ENCODE measurements at places on chromosomes 1 and 21. TPM values are rescaled to one million over a fixed set of nuclear protein-coding genes. Genes with fewer than 3 reads are reported as not detected.

DNA sequence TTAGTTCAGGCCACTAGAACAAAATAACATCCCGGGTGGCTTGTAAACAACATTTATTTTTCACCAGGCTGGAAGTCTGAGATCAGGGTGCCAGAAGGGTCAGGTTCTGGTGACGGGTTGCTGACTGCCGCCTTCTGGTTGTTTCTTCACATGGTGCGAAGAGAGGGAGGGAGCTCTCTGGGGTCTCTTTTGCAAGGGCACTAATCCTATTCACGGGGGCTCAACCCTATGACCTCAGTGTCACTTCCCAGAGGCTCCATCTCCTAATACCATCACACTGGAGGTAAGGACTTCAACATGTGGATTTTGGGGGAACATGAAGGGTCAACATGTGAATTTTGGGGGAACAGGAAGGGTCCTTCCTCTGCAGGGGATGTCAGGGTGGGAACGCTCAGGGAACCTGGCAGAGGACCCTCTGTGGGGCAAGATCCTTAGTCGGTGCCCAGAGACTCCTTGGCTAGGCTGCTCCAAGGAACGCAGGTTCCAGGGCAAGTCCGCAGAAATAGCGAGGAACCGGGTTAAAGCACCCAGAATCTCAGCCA, 8.7 kb upstream of the C2CD2 start:
- H3K36me3 ChIP-seq: no peaks in the 10 kb centered on the region
- no peak overlapping the region for H3K4me3 ChIP-seq
- peaks cover 5% of the 10 kb centered on the region for H3K27me3 ChIP-seq
- no peak for DNase-seq

DNA sequence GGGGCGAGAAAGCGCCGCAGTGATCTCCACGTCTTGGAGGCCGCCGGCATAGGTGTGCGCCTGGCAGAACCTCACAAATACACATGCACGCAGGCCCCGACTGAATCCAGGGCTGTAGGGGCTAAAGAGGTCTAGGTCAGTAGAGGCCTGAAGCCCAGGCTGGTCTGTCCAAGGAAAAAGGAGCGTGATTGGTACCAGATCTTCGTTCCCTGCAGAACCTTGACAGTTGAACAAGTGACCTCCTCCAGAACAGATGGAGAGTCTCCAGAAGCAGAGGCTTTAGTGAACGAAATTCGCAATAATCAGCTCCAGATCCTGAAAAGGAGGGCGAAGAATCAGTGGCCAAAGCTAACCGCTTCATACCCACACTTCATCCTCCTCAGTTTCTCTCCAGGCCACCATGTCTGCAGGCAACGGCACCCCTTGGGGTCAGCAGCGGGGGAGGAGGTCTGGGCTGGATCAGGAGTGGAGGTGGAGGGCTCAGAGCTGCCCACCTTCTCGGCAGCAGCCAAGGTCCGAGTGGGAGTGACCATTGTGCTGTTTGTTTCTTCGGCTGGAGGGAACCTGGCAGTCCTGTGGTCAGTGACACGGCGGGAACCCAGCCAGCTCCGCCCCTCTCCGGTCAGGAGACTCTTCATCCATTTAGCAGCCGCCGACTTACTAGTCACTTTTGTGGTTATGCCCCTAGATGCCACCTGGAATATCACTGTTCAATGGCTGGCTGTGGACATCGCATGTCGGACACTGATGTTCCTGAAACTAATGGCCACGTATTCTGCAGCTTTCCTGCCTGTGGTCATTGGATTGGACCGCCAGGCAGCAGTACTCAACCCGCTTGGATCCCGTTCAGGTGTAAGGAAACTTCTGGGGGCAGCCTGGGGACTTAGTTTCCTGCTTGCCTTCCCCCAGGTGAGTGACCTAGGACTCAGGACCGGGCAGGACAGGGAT, 749 bp upstream of the PEX11B start:
- no peaks in the 10 kb centered on the region for H3K27me3 ChIP-seq
- peaks cover 4% of the 10 kb centered on the region for H3K4me1 ChIP-seq
- peak; percentile 36 for DNase-seq
- peak overlapping the region; percentile 94 for H3K27ac ChIP-seq

- peaks cover 33% of the 10 kb centered on the region for H3K27me3 ChIP-seq
- DNase-seq: no peak
- no peak overlapping the region for H3K27ac ChIP-seq
- no peak overlapping the region for H3K4me3 ChIP-seq
These were observed 1.6 kb downstream of the KCNJ9 start for GRCh38 chr1:160082926-160083325.

DNA sequence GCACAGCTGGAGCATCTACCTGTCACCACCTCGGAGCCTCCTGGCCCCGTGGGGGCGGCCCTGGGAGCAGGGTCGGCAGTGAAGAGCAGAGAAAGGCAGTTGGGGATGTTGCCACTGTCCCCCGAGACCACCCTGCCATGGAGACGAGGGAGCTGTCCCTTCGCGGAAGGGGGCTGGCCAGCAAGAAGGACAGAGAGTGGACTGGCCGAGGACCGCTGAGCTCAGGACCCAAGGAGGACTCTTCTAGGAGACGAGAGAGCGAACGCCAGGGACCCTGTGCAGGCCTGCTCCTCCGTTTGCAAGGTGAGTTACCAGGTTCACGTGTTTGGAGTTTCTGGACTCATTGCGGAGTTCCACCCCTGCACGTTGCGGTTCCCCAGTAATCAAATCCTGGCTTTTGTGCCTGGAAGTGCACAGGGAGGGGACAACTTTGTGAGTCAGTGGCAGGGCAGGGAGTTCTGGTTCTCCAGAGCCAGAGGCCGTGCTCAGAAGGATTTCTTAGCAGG, 5.6 kb upstream of the POFUT2 start:
- H3K4me3 ChIP-seq: no peak overlapping the region
- no peaks in the 10 kb centered on the region for H3K27me3 ChIP-seq
- peaks cover 3% of the 10 kb centered on the region for H3K36me3 ChIP-seq
- H3K4me1 ChIP-seq: peaks cover 36% of the 10 kb centered on the region

GRCh38 chr1:9654834-9655723, 3.5 kb downstream of the PIK3CD start:
- no peaks in the 10 kb centered on the region for H3K36me3 ChIP-seq
- peaks cover 29% of the 10 kb centered on the region for H3K27me3 ChIP-seq
- no peak overlapping the region for H3K27ac ChIP-seq
- no peak for DNase-seq

DNA sequence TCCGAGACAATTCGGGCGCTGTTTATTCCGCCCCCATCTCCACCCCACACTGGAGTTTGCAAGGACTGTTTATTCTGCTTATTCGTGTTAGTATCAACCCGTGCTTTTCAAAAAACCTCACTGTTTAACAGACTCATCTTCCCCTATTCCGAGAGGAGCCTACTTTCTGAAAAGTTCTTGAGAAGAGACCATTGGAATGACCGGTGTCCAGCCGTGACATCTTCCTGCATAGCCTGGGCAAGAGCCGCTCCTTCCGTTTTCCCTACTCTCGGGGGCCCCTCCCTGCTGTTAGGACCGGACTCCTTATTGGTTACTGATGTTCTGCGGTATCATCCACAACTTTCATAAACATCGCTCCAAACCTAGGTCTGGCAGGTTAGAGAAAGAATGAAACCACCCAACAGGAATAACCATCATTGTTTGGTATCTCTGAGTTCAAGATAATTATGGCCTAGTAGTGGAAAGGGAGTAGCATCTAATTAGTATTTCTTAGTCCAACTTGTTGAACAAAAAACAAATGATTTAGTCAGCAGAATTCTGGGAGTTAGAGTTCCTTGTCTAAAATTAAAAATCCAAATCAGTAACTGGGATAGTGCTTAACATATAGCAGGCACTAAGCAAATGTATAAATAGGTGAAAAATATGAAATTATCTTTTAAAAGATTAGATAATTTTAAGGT, 837 bp downstream of the STXBP3 start:
- no peaks in the 10 kb centered on the region for H3K27me3 ChIP-seq
- H3K36me3 ChIP-seq: no peaks in the 10 kb centered on the region
- peak; percentile 89 for DNase-seq
- no peaks in the 10 kb centered on the region for H3K4me1 ChIP-seq
- H3K4me3 ChIP-seq: peak overlapping the region; percentile 76

- H3K4me1 ChIP-seq: no peaks in the 10 kb centered on the region
- no peak overlapping the region for H3K27ac ChIP-seq
These were observed 74.6 kb downstream of the DMRTA2 start for GRCh38 chr1:50348449-50349241.

GRCh38 chr1:168689726-168690602, 39.0 kb downstream of the DPT start:
- H3K4me3 ChIP-seq: no peak overlapping the region
- no peaks in the 10 kb centered on the region for H3K27me3 ChIP-seq
- DNase-seq: no peak
- H3K27ac ChIP-seq: no peak overlapping the region
- H3K36me3 ChIP-seq: no peaks in the 10 kb centered on the region

DNA sequence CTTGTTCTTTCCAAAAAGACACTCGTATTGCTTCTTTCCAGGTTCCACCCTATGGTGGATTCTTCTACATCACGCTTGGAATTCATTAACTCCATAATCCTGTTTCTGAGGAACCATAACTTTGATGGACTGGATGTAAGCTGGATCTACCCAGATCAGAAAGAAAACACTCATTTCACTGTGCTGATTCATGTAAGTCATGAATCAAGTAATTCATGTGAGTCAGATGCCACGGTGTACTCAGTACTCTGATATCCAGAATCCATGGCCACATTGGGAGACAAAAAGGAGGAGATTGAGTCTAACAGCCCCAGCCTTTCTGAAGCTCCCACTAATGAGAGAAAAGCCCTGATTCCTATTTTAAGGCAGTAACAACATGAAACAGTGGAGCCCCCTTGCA, 7.4 kb downstream of the CHI3L2 start:
- H3K4me1 ChIP-seq: no peaks in the 10 kb centered on the region
- no peaks in the 10 kb centered on the region for H3K36me3 ChIP-seq
- peak; percentile 13 for DNase-seq
- H3K27me3 ChIP-seq: no peaks in the 10 kb centered on the region
- H3K27ac ChIP-seq: no peak overlapping the region
- no peak overlapping the region for H3K4me3 ChIP-seq

GRCh38 chr1:93106226-93106625, 27.1 kb downstream of the MTF2 start:
- H3K4me3 ChIP-seq: no peak overlapping the region
- DNase-seq: no peak
- no peak overlapping the region for H3K27ac ChIP-seq
- H3K27me3 ChIP-seq: no peaks in the 10 kb centered on the region
- H3K4me1 ChIP-seq: no peaks in the 10 kb centered on the region

GRCh38 chr1:79815115-79815514, 808.6 kb upstream of the ADGRL4 start:
- H3K27me3 ChIP-seq: no peaks in the 10 kb centered on the region
- DNase-seq: peak; percentile 11
- no peak overlapping the region for H3K27ac ChIP-seq
- peaks cover 4% of the 10 kb centered on the region for H3K4me1 ChIP-seq
- H3K36me3 ChIP-seq: no peaks in the 10 kb centered on the region

- peaks cover 6% of the 10 kb centered on the region for H3K4me1 ChIP-seq
- peak; percentile 95 for DNase-seq
- H3K4me3 ChIP-seq: peak overlapping the region; percentile 9
- no peaks in the 10 kb centered on the region for H3K36me3 ChIP-seq
- H3K27ac ChIP-seq: no peak overlapping the region
These were observed 42.4 kb upstream of the ROR1 start for GRCh38 chr1:63731117-63732043.

DNA sequence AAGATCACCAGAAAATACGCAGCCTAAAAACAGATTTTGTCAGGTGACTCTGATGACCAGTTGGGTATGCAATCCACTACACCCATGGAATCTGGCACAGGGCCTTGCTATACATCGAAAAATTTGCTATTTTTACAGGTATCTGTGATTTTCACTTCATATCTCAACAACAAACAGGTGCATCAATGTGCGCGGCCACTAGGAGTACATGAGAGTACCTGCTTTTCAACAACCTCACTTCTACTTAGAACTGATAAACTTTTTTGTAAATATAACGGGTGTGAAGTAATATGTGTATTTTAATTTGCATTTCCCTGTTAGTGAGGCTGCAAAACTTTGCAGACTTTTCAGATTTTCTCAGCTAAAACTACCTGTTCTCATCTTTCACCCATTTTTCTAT, 80.8 kb downstream of the SLC45A1 start:
- H3K4me3 ChIP-seq: no peak overlapping the region
- peaks cover 2% of the 10 kb centered on the region for H3K36me3 ChIP-seq
- peak overlapping the region; percentile 84 for H3K27ac ChIP-seq
- H3K27me3 ChIP-seq: no peaks in the 10 kb centered on the region

GRCh38 chr1:67441183-67441582, 11.0 kb upstream of the SERBP1 start:
- H3K4me3 ChIP-seq: no peak overlapping the region
- peak; percentile 73 for DNase-seq
- no peaks in the 10 kb centered on the region for H3K36me3 ChIP-seq

DNA sequence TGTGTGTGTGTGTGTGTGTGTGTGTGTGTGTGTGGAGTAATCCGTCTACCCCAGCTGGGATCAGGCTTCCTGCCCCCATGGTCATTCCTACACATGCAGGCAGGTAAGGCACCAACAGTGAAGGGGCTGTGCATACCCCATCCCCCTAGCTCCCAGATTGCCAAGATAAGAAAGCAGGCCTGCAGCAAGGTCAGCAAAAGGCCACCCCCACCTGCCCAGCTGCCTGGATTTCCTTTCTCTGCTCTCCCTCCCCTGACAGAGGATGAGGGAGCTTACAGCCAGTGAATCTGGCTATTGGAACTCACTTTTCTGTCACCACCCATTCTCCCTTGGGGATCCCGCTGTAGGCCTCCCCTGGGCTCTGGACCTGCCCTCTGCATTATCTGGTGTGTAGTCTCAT, 7.9 kb downstream of the ALX3 start:
- H3K27ac ChIP-seq: no peak overlapping the region
- peaks cover 5% of the 10 kb centered on the region for H3K4me1 ChIP-seq
- H3K4me3 ChIP-seq: no peak overlapping the region
- no peak for DNase-seq

DNA sequence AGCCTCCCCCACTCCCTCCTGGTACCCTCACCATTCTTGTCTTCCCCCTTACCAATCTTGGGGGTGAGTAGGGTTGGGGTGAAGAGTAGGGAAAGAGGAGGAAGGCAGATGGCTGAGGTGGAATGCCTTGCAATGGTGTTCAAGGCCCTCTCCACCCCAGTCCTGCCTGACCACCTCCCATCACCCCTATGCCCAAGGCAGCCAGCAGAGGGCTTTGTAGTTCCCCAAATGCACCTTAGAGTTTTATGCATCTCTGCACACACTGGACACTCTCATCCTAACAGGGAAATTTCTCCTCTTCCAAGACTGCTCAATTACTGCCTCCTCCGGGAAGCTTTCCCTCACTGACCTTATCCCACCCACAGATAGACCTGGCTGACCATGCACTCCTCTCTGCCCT, 15.4 kb downstream of the KIF17 start:
- H3K27ac ChIP-seq: no peak overlapping the region
- H3K36me3 ChIP-seq: no peaks in the 10 kb centered on the region
- H3K4me3 ChIP-seq: no peak overlapping the region
- DNase-seq: peak; percentile 21
- no peaks in the 10 kb centered on the region for H3K27me3 ChIP-seq

- H3K4me3 ChIP-seq: no peak overlapping the region
- H3K36me3 ChIP-seq: peaks cover 36% of the 10 kb centered on the region
- DNase-seq: no peak
- H3K27me3 ChIP-seq: no peaks in the 10 kb centered on the region
- peaks cover 26% of the 10 kb centered on the region for H3K4me1 ChIP-seq
These were observed 6.9 kb downstream of the ENO1 start for GRCh38 chr1:8871539-8871935.

Gene TEDDM1
- total RNA-seq: not detected

Gene RRP1B
- 16.9 TPM for total RNA-seq

Gene C1orf141
- total RNA-seq: not detected

Gene ATP6V1G3
- total RNA-seq: not detected

Gene KANK4
- total RNA-seq: not detected

Gene F13B
- total RNA-seq: not detected

Data from fibroblast of lung (primary cell).